ENCODE measurements at places on chromosomes 7 and 10.

- no peak for DNase-seq
Observed at GRCh38 chr10:86342111-86342863, 24.3 kb downstream of the GRID1 start.

DNA sequence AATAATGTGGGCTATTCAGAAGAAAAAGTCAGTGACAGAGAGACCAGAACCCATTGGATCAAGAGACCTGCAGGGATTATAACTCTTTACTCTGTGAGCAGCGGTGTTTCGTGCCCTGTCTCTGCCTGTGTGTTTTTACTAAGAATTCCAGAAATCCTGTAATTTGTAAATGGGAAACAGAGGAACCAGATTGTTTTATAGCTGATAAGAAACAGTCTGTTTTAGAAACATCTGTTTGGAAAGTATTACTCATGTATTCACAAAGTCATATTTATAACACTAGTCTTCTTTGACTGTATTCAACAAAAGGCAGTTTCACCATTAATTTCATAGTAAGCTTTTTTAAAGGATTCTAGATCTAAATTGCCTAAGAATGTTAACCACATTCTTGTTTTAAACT, 30.0 kb upstream of the VDAC2 start:
- no peak for DNase-seq

DNA sequence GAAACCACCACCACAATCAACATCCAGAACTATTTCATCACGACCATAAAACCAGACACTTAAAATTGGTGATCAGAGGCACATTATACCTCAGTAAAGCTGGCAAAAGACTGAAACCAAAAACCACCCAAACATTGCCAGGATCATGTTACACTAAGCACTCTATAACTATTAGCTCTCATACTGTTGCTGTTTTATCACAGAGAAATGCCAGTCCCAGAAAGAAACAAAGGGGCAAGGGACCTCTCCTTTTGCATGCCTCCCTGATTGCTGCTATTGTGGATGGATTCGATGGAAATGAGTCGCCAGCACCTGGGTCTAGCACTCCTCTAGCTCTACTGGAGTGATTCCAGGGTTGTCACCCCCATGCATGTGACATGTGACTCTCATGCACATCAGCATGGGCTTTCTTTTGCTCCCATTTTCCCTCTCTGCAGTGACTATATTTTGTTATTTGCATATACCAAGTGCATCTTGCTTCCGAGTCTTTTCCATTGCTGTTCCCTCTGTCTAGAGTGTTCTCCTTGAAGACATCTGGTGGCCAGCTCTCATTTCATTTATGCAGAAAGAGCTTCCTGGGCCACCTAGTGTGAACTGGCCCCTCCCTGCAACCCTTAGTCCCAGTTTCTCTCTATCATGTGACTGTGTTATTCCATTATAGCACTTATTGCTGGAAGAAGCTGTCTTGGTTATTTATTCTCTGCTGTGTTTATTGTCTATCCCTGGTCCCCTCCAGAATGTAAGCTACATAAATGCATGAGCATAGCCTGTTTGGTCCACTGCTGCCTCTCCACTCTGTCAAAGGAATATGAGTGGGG, 300.6 kb downstream of the PLXNA4 start:
- no peak for DNase-seq

DNA sequence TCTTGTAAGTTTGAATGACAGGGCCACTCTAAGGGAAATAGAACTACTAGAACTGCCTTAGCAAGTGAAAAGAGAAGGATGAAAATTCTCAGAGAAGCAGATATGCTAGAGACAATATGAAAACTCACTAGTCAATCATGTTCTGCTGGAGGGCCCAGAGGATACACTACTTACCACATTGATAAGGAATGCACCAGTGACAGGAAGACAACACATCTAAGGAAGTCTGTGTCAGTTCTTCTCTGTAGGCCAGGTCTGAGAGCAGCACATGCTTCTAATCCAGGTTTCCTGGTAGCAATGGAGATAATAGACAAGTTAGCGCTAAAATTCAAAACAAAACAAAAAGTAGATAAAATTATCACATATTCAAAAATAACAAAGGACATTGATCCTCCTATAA, 235.2 kb upstream of the AKR1E2 start:
- no peak for DNase-seq

GRCh38 chr10:133123746-133124356, 36.1 kb downstream of the ADGRA1 start:
- no peak for DNase-seq

DNA sequence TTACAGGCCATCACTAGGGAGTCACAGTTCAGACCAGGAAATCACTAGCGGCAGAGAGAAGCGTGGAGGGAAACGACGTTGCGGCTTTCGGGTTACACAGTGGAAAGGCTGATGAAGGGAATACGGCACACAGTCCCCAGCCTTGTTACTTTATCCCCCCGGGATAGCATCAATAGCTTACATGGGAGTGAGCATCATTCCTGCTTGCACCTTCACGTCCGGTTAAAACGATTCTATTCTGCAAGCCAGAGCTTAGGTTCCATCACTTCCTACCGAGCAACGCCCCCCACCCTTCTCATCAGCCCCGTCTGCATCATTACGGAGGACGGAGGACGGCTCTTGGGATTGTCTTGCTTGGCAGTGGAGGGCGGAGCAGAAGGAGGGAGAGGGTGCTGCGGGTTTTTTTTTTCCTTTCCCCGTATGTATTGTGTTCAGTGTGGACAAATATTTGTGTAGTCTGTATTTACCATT, 124.9 kb downstream of the CLEC2L start:
- DNase-seq = no peak

GRCh38 chr10:132477066-132477397, 60.6 kb upstream of the INPP5A start:
- DNase-seq = no peak

GRCh38 chr10:76017026-76017732, 585.8 kb downstream of the LRMDA start:
- no peak for DNase-seq

GRCh38 chr7:94041529-94041928, 37.4 kb upstream of the BET1 start:
- no peak for DNase-seq

DNA sequence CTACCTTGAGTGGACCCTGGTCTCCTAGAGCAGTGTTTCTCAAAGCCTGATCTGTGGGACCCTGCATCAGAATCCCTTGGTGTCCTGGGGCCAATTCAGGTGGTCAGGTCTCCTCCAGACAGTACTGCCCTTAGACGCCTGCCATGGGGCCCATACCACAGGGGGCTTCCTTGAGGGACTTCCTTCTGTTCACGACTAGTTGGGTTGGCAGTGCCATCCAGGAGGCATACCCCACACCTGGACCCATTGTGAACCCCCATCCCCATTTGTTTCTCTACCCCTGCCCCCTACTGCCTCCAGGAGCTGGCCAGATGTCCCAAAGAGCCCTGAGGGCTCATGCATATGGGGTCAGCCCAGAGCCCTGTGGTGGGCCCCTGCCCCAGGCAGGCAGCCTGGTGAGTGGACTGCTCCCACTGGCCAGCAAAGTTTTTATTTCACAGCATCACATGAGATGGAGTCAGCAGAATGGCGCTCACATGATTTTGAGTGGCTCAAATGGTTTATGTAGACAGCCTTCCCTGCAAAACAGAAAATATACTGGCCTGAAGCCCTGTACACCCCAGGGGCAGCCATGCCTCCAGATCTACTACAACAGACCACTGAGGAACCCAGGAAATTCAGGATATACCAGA, 259.9 kb upstream of the ZMIZ1 start:
- DNase-seq = no peak

GRCh38 chr10:111335826-111336225, 259.0 kb downstream of the ADRA2A start:
- DNase-seq = no peak

DNA sequence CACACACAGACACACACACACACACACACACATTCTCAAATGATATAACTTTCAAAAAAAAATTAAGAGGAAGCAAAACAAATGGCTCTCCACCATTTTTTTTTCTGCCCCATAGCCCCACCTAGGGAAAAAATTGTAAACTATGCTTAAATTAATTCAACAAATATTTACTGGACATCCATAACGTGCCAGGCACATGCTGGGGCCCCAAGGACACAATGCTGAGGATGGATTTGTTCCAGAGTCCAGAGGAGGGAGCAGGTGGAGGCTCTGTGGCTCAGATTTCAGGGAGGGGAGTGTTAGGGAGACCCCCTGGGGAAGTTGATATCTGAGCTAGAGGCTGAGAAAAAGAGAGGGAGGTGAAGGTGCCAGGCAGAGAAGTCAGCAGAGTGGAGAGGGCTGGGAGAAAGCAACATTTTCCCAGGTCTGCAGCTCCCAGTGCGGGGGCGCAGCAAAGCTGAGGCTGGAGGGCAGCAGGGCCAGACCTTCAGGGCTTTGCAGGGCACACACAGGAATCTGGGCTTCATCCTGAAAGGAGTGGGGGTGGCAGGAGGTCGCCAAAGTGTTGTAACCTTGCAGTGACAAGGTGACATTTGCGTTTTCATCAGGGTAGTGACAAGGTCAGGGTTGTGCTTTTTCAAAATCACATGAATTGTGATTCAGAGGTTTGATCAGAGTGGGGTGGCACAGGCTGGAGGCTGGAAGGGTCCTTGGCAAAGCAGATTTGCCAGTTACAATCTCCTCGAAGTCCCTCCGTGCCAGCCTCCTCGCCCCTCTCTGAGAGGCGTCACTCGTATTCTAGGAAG, 261.6 kb downstream of the WDR11 start:
- DNase-seq = no peak

DNA sequence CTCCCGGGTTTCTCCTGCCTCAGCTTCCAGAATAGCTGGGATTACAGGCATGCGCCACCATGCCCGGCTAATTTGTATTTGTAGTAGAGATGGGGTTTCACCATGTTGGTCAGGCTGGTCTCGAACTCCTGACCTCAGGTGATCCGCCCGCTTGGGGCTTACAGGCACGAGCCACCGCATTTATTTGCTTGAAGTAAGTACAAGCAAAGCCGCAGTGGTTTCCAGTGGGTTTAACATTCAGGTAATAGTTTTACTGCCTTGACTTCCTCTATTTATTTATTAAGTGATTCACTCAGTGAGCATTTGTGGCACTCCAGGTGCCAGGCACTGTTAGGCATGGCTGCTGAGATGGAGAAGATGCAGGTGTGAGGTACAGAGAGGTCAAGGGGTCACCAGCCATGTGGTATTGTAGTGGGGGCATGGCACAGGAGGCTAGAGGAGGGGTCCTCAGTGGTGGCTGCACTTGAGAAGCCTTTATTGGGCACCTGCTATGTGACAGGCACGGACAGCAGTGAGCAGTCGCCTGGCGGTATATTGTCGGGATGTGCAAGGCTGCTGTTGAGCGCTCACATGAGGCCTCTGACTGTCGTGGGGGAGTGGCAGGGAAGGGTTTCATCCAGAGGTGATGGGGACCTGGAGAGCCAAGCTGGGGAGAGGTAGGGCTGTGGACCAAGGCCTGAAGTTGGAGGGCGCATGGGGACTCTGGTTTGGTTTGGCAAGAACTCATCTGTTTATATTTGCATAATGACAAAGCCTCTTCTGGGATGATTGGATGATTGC, 54.9 kb downstream of the DOCK1 start:
- no peak for DNase-seq

DNA sequence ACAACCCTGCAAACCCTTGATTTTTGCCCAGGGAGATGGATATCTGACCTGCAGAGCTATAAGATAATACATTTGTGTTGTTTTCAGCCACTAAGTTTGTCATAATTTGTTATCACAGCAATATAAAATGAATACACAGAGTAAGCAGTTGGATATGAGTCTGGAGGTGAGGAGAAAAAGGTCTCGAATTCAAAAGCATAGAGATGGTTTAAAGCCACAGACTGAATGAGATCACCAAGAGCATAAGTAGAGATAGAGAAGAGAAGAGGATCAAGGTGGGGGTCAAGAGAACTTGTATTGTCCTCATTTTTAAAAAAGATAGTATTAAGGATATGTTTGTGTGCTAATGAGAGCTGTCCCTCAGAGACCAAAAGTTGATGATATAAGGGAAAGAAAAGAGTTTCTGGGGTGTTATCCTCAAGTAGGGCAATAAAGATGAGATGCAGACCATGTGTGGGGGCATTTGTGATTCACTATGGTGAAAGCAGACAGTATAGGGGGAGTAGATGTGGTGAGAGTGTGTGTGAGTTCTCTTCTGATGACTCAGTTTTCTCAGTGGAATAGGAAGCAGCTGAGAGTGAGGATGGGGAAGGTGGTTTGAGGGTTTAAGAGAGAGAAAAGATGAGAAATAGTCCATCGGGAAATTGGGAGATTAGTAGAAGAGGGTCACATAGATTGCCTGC, 25.8 kb upstream of the PCGF5 start:
- DNase-seq = no peak

GRCh38 chr7:68155676-68156075, 1159.0 kb downstream of the TYW1 start:
- no peak for DNase-seq

GRCh38 chr7:134176037-134176350, 48.9 kb downstream of the LRGUK start:
- no peak for DNase-seq

DNA sequence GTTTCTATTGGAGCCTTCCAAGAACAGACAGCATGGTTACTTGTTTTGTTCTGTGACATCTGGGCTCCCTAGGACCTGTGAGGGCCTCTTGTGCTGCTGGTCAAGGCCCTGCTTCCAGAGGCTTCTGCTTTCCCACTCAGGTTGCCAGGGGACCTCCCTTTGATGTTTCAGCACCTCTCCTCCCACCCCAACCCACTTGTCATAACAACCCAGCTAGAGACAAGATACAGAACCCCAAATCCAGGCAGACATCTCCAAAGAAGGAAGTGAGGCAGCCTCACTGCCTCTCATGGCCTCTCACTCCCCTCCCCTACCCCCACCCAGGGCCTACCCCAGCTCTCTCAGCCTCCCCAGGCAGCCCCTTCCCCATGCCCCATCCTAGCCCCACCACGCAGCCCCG, 11.3 kb downstream of the NFKB2 start:
- no peak for DNase-seq

DNA sequence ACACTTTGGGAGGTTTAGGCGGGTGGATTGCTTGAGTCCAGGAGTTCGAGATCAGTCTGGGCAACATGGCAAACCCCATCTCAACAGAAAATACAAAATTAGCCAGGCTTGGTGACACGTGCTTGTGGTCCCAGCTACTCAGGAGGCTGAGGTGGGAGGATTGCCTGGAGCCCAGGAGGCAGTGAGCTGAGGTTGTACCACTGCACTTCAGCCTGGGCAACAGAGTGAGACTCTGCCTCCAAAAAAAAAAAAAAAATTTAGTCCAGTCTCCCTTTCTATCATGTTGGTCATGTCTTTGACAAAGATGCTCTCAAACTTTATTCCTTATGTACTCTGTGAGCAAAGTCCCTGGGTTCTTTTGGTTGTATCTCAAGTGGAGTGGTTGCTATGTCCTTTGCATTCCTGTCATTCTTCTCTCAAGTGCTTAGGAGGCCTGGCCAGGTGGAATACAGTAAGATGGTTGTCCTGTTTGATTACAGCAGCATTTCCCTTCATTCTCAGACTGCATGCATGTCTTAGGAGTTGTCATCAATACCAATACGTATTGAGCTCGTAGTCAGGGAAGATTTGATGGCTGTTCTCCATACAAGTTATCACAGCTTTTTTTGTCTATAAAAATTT, 85.7 kb downstream of the MMRN2 start:
- DNase-seq = no peak

GRCh38 chr7:30331338-30331737, 46.9 kb downstream of the ZNRF2 start:
- no peak for DNase-seq
